HTR-8/SVneo (cell line): ENCODE measurements at places on chromosomes 6 and 20.
A peak's percentile ranks its signal among the peaks of the same experiment; 100 is the strongest.

DNA sequence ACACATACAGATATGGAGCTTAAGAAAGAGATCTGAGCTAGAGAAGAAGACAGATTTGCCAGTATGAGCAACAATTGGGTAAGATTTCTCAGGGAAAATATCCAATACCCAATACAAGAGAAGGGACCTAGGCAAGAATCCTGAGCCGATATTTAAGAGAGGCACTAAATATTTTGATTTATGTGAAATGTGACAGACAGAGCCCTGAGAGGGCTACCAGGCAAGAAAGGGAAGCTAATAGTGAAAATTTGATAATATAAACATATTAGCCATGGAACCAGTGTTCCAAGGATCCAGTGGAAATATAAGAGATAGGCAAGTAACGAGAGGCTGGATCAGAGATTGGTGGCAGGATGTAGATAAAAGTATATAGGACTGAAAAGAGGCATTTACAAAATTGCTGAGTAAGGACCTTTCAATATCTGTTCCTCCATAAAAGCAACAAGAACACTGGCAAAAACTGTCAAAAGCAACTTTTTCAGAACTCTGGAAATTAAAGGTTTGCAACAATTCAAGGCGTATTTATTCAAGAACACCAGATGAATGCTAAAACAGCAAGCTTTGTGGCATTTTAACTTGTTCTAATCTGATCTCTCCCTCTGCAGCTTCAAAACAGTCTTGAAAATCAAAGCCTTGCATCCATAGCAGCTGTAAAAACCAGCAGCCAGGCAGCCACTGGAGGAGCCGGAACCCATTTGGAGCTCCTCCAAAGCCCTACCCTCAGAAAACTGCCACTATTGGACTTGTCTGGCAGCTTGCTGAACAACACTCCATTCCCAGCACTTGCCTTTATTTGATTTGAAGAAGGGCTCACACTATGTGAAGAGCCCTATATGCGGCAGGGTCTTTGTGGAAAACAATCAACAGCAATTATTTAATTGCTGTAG, 58.8 kb downstream of the REV3L start:
- DNase-seq = no peak

GRCh38 chr6:22448291-22448711, 121.1 kb upstream of the HDGFL1 start:
- peak; percentile 31 for DNase-seq

GRCh38 chr6:154239392-154239791, 117.2 kb downstream of the IPCEF1 start:
- DNase-seq = no peak

DNA sequence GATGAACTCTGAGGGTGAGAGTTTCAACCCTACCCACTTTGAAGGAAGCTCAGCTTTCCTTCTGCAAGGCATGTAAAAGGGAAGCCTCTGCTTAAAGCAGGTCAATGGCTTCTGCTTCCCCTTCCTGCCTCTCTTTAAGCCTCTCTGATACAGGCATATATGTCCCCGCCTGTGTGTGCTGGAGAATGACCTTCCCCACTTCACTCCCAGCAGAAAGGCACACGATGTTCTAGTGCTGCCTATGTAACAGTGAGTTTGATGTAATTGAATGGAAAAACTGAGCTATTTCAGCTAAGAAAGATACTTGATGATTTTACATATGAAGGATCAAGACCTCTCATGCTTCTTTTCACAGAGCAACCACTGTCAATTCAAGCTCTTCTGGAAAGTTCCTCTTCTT, 632.2 kb downstream of the HACE1 start:
- DNase-seq = no peak

DNA sequence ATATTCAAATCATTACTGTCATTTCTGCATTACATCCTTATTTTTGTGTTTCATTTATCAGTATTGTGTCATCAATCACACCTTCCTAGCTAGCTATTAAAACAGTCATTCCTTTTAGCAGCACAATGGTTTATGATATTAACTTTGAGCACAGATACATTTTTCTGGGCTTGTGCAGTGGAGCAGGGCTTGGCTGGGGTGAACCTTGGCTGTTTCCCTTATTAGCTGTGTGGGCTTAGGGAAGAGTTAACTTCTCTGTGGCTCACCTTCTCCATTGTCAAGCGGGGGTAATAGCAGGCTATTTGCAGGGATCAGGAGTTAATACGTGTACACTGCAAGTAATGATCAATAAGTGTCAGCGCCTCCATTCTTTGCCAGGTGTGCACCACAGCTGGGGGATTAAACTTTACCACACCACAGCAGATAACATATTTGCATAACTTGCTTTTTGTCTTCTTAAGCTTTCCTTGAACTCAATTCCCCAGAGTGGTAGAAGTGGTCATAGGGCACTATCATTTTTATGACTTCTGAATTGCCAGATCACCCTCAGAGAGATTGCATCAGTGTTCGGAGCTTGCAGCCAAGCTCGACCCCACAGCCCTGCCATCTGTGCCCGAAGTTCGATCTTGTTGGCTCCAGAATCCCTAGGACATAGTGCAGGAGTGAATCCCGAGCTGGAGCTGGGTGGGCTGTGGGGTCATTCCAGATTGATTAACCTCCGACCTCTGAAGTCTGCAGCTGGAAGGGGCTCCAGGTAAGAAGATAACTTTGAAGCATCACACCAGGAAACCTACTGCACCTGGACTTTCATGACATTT, 1.5 kb upstream of the PYGB start:
- DNase-seq = no peak

- no peak for DNase-seq
Measured at GRCh38 chr6:130143709-130144108, 79.0 kb downstream of the SAMD3 start.

GRCh38 chr20:62357681-62358080, 9.4 kb downstream of the LAMA5 start:
- no peak for DNase-seq

- DNase-seq = no peak
Measured at GRCh38 chr20:23021541-23021940, 13.6 kb upstream of the SSTR4 start.

DNA sequence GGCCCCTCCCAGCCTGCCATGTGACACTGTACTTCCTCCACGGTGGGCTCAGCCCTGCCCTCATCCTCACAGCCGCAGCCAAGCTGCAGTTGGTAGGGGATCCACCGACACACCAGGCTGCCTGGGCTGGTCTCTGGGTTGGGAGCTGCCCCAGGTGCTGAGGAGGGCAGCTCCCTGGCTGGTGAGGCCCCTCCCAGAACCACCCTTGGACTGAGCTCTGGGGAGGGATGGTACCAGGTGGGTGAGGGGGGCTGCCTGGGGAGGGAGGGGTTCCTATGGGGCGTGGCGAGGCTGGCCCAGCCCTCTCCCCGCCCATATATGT, 185 bp upstream of the TNFRSF6B start:
- no peak for DNase-seq

DNA sequence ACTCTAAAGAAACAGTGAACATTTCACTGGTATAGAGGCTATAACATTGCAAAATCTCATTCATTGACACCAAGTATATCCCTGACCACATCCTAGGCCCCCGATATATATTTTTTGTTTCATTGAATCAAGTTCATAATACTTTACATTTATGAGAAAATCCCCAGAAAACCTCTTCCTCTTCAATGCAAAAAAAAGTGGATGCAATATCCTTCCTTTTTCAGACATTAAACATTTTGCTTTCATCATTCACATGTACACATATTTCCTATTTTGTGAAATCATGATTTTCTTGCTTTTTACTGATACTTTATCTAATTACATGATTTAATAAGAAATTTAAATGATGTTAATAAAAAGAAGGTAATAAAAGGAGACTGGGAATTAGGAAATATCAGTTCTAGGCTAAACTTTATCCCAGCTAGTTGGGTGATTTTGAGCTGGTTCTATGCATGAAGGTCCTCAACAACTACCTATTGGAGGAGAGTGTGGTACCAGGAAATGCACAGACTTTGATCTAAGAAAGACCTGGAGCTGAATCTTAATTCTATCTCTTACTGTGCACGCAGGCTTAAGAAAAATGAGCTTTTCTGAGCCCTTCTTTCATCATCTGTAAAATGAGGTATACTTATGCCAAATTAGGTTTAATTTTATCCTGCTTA, 4.9 kb downstream of the SYNE1 start:
- DNase-seq = no peak

DNA sequence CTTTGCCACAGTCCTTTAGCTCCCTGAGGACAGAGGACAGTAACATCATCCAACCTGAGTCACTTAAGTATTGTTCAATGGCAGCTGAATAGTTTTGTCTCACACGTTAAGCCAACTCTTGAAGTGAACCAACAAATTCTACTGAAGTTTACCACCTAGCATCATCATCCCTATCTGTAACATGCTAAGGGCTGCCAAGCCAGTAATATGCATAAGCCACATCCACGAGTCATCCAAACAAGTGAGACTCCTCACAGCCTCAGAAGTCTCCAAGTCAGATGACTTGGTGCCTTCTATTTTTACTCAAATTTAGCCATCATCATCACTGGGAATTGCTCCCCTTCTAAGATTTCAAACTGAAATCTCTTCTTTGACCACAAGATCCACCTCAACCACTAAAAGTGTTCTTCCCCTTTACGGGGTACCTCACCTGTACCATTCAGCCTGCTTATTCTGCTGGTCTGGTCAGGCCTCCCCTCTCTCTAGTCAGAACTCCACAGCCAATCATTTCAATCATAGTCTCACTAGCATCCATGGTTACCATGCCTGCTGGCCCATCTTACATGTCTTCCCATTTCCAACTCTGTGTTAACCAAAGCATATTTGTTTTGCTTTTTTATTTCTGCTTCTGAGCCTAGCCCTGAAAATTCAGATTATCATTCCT, 73.7 kb downstream of the DTNBP1 start:
- no peak for DNase-seq

DNA sequence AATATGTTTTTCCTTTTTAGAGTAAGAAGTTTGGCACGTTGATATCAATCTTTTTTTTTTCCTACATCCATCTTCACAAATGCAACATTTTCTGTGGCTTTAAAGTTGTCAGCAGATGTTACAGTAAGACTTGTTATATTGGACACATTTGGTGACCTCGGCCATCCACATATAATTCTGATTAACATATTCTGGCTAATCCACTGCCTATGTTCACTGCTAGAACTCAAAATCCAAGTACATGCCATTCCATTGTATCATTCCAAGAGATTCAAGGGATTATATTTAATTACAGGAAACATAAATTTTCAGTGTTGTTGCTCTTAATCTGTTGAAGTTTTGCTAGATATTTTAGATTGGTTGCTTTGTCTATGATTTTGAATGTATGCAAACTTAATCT, 367.6 kb downstream of the TENT5A start:
- DNase-seq = no peak

DNA sequence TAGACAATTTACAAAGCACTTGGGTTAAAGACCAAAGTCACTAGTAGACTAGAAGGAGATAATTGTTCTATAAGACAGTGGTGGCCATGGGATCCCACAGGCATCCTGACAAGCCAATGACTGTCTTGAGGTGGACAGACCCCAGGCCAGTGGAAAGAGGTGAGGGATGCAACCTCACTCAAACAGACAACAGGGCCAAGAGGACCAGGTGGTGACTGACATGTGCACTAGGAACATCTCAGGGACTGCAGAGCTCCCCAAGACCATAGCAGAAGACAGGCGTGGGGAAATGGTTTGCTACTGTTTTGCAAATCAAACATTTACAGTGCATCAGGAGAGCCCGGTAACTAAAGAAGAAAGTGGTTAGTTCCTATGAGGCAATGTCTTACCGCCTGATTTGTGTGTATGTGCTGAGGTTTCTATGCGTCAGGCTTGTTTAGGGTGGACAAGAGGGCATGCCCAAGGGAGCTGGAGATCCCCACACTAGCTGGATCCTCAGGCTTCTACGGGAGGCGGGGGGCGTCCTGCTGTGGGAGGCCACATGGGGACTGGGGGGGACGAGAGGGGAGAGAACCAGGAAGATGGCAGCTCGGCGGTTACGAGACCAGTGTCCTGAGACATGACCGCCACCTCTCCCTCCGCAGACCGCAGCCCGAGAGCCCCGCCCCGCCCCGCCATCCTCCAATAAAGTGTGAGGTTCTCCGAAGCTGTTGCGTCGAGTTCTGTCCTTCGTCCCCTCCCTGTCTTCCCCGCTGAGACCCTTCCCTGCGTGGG, 623 bp upstream of the MRPS26 start:
- peak; percentile 77 for DNase-seq

GRCh38 chr6:128161839-128162238, 261.0 kb upstream of the THEMIS start:
- DNase-seq = no peak

DNA sequence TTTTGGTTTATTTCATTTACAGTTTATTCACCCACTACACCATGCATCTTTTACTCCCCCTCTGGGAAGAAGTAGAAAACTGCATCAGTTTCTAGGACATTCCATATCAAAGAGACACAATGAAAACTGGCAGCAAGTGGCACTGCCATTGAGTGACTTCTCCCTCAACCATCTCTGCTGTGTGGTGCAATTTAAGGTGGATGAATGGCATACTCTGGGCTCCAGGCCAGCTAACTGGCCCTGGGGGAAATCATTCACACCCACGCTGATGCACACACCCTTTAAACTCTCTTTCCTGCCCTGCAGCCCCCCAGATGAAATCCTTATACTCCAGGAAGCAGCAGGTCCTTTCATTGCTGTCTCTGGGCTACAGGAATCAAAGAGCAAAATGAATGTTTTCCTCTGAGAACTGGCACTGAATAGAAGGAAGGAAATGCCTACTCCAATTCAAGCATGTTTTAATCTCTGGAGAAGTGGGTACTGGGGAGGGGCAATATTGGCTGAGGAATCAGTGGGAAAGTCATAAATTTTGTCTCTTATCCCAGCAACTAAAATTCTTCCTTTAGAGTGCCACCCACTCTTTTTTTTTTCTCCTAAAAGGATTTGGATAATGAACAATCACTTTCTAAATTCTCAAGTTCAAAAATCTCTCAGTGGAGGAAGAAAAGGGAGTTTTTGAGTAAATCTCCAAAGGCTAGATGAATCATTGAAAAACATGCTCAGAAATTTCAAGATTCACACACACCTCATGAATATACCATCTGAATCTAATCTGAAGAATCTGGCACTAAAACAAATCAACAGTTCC, 16.9 kb upstream of the RFPL4B start:
- DNase-seq = peak; percentile 44

GRCh38 chr20:54059691-54060364, 10.6 kb downstream of the BCAS1 start:
- no peak for DNase-seq

GRCh38 chr20:2507875-2508630, 662 bp downstream of the ZNF343 start:
- DNase-seq = no peak

GRCh38 chr6:128574402-128574801, 54.0 kb upstream of the PTPRK start:
- DNase-seq = no peak

DNA sequence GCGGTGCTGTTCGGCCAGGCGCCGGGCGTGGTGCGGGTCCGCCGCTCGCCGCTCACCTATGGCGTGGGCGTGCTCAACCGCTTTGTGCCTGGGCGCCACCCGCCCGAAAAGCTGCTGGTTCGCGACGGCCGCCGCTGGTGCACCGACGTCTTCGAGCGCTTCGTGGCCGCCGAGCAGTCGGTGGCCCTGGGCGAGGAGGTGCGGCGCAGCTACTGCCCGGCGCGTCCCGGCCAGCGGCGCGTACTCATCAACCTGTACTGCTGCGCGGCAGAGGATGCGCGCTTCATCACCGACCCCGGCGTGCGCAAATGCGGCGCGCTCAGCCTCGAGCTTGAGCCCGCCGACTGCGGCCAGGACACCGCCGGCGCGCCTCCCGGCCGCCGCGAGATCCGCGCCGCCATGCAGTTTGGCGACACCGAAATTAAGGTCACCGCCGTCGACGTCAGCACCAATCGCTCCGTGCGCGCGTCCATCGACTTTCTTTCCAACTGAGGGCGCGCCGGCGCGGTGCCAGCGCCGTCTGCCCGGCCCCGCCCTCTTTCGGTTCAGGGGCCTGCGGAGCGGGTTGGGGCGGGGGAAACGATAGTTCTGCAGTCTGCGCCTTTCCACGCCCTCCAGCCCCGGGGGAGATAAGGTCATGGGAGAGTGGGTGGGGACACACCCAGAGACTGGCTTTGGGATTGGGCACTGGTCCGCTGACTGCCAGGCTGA, 15.7 kb downstream of the ADISSP start:
- no peak for DNase-seq
